ENCODE measurements at places on chromosomes 5 and 9.

DNA sequence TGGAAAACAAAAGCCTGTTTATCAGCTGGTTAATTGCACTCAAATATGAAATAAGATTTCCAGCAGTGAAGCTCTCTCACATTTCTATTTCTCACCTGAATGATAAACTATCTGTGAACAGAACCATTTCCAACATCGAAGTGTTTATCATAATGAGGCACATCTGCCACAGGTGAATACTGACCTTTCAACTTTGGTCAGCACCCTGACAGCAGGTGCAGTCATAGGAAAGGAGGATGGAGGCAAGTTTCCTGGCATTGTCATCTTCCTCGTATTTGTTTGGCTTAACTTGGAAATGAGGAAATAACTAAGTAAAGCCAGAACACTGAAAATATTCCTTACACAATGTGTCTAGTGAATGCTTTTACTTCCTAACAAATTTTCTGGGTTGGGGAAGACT lies 716.4 kb downstream of the NR2F1-AS1 start:
- DNase-seq, result no peak

DNA sequence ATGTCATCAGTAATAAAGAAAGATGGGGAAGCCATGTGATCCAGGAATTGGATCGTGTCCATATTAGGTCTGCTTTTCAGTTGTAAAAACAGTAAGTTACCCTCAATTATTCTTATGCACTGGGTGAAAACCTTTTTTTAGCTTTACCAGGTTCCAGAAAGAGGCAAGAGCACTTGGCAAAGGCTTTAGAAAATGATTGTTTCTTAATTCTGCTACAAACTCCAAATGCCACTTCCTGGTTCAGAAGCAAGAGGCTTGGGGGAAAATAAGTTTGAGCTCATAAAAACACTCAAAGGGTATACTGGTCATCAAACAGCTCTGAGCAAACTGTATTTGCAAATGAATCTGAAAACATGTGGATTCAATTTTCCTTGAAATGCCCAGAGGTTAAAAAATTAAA lies 615.6 kb downstream of the EBF1 start:
- DNase-seq, result no peak

GRCh38 chr5:14035859-14036503 lies 91.5 kb upstream of the DNAH5 start:
- peak; percentile 81 for DNase-seq

DNA sequence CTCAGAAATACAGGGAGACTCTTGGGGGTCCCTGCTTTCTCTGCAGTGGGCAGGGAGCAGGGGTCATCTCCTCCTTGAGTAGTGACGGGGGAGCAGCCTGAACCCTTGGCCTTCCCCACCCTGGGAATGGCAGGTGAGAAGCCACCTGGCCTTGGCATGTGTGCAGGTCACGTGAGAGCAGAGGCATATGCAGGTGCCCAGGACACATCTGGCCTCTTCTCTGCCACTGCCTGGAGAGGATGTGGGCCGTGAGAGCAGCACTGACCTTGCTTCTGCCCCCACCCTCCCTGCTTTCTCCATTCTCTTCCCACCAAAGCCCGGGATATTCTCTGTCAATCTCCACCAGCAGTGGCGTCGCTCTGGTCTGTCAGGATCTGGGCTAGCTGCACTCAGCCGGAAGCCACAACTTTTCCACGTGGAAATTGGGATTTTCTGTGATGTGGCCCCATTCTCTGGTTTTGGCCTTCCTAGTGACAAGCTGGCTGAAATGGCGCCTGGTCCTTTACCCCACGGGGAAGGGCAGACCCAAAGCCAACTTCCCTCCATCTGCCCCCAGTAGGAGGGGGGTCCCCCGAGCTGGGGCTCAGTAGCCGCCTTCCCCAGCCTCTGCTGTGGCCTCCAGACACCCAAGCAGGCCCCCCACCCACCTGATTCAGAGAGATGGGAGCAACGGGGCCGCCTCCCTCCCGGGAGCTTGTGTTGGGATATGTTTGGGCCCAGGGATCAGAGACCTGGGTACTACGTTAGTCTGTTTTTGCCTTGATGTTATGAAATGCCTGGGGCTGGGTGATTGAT lies 70.4 kb upstream of the FCN1 start:
- DNase-seq, result no peak

DNA sequence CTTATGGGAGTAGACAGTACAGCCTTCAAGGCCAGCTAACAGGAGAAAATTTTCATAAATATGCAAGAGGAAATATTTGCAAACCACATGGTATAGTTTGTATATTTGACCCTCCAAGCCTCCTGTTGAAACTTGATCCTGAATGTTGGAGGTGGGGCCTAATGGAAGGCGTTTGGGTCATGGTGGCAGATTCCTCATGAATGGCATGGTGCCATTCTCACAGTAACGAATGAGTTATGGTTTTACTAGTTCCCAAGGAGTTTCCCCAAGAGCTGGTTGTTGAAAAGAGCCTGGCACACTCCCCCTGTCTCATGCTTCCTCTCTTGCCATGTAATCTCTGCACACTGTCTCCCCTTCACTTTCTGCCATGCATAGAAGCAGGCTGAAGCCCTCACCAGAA lies 3.3 kb upstream of the PAIP1 start:
- DNase-seq, result no peak

DNA sequence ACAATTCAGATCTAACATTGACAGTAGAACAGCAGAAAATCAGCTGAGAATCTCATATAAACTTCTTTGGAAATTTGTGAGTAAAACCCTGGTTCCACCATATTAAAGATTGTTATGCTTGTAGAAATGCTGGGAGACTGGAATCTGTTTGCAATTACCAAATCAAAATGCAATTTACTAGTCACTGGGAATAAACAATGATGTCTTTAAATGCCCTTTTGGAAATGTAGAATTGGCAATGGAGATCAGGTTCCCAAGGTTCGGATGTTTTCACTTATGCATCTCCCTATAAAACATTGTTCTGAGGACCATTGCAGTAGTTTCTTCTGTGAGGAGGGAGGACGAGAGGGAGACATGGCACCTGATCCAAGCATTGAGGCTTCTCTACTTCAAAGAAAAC lies 384.4 kb downstream of the TMEM167A start:
- DNase-seq, result no peak
